ENCODE measurements at places on chromosomes 12 and 14.

- peak; percentile 0 for DNase-seq
Measured at GRCh38 chr14:47278233-47278842, 397.1 kb downstream of the MDGA2 start.

- peak; percentile 8 for DNase-seq
Measured at GRCh38 chr14:65927931-65928356, 515.4 kb downstream of the FUT8 start.

DNA sequence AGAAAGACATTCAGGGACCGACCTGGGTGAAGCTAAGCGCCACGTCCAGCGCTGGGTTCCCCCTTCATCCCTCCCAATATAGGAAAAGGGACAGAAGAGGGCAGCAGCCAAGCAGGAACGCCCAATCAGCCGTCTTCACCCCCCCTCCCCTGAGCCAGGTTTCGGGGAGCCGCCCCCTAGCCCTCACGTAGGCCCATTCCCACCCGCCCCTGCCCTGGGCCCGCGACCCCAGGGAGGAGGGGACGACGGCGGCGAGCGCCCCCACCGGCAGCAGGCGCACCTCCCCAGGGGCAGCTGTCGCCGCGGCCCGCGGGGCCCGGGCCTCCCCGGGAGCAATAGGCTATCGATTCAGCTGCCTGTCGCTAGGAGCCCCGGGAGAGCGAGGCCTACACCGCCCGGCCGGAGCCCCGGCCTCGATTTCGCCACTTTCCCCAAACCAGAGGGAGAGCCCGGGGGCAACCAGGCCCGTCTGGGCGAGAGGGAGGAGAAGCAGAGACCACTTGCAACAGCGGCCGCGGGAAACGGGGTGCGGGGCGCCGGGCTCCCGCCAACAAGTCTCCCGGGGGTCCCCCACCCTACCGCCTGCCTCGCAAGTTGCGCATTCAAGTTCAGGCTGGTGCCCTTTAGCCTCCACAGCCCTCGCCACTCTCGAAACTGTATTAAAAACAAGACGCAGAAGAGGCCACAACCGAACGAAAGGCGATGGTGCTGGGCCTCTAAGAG lies 1.3 kb downstream of the DCAF5 start:
- DNase-seq: peak; percentile 61

GRCh38 chr12:109423392-109423791 lies 53.7 kb downstream of the KCTD10 start:
- DNase-seq: no peak
